ENCODE measurements at places on chromosomes 1 and 21.
A peak's percentile ranks its signal among the peaks of the same experiment; 100 is the strongest.

DNA sequence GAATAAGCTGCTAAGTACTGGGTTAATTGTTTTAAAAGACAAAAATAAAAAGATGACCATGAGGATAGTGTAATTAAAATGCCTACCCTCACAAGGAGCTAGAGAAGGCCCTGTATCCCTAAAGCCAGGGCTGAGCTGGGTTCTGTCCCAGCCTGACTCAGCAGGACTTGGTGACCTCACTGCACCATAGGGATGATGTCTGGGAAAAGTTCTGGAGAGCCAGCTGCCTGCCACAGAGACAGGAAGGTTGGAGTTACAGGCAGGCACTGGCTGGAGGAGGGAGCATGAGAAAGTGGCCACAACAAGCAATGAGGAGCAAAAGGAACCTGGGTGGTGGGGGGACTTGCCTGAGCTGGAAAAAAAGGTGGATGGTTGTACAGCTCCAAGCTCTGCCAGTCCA is 5.7 kb upstream of the TNR start:
- DNase-seq = no peak

DNA sequence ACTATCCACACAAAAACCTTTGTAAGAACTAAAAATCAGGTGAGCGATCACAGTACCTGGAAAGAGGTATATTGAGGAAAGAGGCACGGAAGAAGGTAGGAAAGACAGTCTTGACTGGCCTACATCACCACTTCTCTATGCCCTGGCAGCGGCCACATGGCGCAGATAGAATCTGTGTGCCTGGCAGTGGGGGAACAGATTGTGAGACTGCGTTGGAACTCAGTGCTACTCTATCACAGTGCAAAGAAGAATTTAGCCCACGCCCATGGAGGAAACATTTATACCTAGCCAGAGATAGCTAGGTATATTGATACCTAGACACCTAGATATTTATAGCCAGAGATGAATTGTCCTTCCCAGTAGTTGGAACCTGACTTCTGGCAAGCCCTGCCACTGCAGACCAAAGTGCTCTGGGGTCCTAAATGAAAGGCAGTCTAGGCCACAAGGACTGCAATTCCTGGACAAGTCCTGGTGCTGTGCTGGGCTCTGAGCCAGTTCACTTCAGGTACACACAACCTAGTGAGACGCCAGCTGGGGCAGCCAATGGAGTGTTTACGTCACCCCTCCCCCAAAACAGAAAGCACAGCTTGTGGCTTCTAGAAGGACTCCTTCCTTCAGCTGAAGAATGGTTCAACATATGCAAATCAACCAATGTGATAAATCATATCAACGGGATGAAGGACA is 51.9 kb downstream of the DHX9 start:
- peak; percentile 35 for DNase-seq

DNA sequence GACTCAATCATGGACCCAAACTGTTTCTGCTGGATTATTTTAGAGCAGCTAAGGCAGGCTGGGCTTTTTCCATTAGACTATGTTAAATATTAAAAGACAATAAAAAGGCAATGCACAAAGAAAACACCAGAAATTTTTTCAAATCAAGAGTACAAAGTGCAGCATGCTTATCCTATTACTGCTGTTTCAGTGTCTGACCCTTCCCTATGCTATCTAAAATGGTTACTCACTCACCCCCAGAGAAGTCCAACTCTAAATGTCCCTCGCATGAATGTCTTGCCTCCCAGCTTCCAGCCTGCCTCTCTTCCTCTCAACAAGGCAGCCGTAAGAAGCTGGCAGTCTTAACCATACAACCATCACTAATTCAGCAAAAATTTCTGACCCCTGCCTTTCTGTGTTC is 108.7 kb upstream of the SYT6 start:
- no peak for DNase-seq

DNA sequence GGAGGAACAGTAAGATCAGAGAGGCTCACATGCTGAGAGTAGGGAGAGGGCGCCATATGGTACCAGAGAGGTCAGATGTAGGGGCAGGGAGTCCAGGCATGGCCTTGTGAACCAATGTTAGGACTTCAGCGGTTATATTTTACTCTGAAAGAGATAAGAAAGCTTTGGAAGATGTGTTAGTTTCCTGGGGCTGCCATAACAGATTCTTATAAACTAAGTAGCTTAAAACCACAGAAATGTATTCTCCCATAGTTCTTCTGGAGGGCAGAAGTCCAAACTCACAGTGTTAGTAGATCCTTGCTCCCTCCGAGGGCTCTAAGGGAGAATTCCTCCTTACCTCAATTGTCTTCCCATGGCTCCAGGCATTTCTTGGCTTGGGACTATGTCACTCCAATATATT is 502.5 kb upstream of the ADGRL2 start:
- DNase-seq = no peak

DNA sequence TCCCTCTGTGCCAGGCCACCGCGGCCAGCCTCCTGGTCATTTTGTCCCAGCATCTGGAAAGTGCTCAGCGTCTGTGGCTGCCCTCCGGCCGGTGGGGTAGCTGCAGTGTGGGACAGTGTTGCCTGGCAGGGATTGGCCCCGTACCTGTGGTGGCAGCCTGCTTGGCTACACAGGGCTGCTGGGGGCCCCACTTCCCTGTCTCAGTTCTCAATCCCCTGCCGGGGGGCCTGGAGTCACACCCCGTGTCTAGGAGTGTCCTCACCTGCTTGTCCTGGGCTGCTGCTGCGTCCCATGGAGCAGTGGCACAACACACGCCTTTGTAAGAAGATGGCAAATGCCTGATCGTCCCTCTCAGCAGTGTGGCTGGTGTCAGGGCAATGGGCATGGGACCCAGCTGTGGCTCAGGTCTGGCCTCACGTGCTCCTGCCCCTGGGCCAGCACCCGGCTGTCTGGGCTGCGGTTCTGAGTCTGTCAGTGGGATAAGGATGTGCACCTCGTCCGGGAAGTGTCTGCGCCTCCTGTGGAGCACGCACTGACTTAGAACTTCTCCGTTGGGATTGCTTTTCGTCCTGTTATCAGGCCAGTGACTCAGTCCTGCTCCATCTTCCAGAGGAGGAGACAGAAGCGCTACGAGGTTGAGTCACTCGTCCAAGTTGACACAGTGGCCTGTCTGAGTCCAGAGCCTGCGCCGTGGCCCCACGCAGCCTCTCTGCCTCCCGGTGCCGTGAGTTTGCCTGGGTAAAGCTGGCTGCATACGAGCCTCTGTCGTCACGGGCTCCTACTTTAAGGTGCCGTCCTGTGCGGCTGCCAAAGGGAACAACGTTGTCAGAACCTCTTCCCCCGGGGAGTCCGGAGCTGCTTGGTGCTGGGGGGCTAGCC is 41.0 kb downstream of the CRYAA start:
- DNase-seq = no peak

DNA sequence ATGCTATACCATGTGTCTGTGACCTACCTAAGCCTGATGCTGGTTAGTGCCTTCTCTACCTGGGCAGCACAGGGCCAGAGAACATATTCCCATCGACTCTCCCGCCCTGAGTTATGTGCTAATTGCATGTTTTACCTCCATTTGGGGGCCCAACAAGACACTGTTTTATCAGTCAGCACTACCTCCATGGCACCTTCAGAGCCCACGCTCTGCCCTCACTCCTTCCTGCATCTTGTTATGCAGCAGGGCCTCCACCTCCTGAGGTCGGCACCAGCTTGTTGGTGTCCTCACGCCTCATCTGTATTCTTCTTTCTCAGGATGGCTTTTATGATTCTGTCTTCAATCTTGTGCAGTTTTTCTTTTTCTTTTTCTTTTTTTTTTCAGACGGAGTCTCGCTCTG is 11.9 kb downstream of the WNT9A start:
- no peak for DNase-seq

DNA sequence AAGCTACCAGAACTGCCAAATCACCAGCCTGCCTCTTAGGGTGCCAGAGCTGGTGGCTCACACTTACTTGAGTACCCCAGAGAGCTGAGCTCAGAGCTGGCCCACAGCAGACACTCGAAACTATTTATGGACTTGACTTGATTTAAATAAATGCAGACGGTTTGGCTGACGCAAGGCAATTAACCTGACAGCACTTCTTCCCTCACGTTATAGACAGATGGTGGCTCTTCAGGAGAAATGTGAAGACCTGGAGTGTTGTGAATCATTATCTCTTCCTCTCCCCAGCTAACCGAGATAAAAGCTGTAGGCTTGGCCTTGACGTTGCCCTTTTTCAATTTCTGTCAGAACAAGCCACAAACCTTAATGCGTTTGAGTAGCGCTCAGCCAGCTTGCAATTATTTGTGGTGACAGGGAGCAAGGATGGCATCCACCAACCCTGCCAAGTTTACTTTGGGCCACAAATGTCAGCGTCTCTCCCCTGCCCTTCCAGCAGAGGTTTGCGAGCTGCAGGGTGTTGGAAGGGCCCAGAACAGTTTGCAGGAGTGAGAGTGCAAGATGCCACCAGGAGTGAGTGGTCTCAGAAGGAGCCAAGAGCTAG is 34.0 kb upstream of the BCAR3 start:
- peak; percentile 49 for DNase-seq

DNA sequence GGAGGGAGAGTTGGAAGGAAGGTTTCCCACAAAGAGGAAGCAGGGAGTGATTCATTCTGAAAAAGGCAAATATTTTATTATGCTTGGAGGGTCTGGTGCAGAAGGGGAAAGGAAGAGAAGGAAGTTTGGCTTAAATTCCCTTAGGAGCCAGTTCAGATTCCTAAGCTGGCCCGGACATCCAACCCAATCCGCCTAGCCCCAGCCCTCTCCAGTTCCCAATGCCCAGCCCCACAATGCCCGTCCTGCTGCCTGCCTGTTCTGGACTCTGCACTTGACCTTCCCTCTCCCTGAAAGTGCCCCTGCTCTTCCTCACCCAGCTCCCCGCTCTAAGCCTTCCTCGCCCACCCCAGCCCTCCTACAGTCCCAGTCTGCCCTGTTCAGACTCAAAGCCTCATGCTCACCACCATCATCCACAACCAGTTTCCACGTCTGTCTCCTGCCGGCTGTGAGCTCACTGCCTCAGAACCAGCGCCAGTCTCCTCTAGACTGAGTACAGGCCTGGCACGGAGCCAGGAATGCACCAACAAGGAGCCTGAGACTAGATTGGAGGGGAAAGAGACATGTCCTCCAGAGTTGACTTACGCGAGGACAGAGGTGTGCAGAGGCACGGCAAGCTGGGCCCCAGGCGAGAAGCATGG is 18.9 kb downstream of the CAPN2 start:
- no peak for DNase-seq
